ENCODE measurements at places on chromosomes 13 and 19.

GRCh38 chr19:41307090-41307875 lies 2.7 kb upstream of the CCDC97 start:
- DNase-seq = no peak

- no peak for DNase-seq
Observed at GRCh38 chr19:11693505-11694499, 44.9 kb downstream of the ZNF823 start.

- DNase-seq = no peak
Observed at GRCh38 chr19:58033741-58034476, at the start of gene ZSCAN1. TSS of gene ZSCAN1 (plus strand) at chr19:58034025. CDS start at chr19:58037837, 3,812 bp downstream.

DNA sequence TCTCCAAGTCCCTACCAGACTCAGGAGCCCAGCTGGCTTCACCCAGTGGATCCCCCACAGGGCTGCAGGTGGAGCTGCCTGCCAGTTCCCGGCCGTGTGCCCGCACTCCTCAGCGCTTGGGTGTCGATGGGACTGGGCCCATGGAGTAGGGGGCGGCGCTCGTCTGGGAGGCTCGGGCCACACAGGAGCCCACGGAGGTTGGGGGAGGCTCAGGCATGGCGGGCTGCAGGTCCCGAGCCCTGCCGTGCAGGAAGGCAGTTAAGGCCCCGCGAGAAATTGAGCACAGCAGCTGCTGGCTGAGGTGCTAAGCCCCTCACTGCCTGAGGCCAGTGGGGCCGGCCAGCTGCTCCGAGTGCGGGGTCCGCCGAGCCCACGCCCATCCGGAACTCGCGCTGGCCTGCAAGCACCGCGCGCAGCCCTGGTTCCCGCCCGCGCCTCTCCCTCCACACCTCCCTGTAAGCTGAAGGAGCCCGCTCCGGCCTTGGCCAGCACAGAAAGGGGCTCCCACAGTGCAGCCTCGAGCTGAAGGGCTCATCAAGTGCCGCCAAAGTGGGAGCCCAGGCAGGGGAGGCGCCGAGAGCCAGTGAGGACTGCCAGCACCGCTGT lies 1771.1 kb downstream of the OLFM4 start:
- DNase-seq = no peak
